ENCODE measurements at places on chromosomes 3 and 15. TPM values are rescaled to one million over a fixed set of nuclear protein-coding genes. Genes with fewer than 3 reads are reported as not detected.

Gene MUC20
- total RNA-seq = 1.2 TPM

Gene CD200R1L
- total RNA-seq = not detected

Gene OXSR1
- 52.4 TPM for total RNA-seq

- H3K27ac ChIP-seq = no peak overlapping the region
- H3K4me1 ChIP-seq = peaks cover 4% of the 10 kb centered on the region
- DNase-seq = peak; percentile 38
- H3K4me3 ChIP-seq = no peak overlapping the region
- H3K36me3 ChIP-seq = peaks cover 13% of the 10 kb centered on the region
Measured at GRCh38 chr3:52851348-52851747, 16.5 kb upstream of the MUSTN1 start.

- DNase-seq = no peak
- H3K27me3 ChIP-seq = no peaks in the 10 kb centered on the region
- H3K4me1 ChIP-seq = peaks cover 77% of the 10 kb centered on the region
- H3K27ac ChIP-seq = peak overlapping the region; percentile 62
Measured at GRCh38 chr3:46929324-46929723, 47.2 kb downstream of the CCDC12 start.

- no peak overlapping the region for H3K27ac ChIP-seq
- peaks cover 13% of the 10 kb centered on the region for H3K27me3 ChIP-seq
- H3K4me1 ChIP-seq = peaks cover 6% of the 10 kb centered on the region
- H3K36me3 ChIP-seq = no peaks in the 10 kb centered on the region
- DNase-seq = no peak
Measured at GRCh38 chr15:89030311-89030710, 57.9 kb upstream of the ABHD2 start.

- H3K27me3 ChIP-seq = no peaks in the 10 kb centered on the region
- no peaks in the 10 kb centered on the region for H3K4me1 ChIP-seq
- no peak overlapping the region for H3K4me3 ChIP-seq
- no peak for DNase-seq
- H3K27ac ChIP-seq = no peak overlapping the region
- H3K36me3 ChIP-seq = no peaks in the 10 kb centered on the region
Measured at GRCh38 chr3:57948781-57949242, 59.4 kb upstream of the FLNB start.

DNA sequence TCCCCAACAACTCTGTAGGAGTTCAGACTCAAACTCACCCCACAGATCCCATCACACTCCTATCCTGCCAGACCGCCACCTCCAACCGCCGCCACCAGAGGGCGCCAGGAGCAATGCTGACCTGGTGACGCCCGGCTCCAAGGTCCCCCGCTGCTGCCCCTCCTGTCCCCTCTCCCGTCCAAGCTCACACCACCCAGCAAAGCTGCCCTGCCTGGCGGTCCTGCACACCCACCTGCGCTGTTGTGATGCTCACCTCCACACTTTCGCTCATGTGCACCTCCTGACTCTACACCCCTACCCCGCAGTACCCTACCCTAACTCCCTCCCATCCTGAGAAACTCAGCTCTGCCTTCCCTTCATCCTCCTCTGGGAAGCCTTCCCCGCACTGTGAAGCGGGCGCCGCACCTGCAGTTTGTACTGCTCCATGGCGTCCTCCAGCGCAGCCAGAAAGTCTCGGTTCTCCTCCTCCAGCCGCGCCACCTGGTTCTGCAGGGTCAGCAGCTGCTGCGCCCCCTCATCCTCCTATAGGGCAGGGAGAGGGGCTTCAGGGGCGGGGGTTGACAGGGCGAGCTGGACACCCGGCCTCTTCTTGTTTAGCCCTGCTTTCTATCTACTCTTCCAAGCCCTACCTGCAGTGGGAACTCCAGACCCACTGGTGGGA lies 7.9 kb downstream of the KIF7 start:
- no peak overlapping the region for H3K4me3 ChIP-seq
- peak; percentile 71 for DNase-seq
- H3K27me3 ChIP-seq = no peaks in the 10 kb centered on the region
- H3K36me3 ChIP-seq = no peaks in the 10 kb centered on the region

Gene ITPR1
- total RNA-seq = 42.3 TPM

Gene SLC15A2
- total RNA-seq = 2.2 TPM

Gene CHL1
- total RNA-seq = not detected

Gene AP3B2
- not detected for total RNA-seq

GRCh38 chr3:195030791-195031321 lies 240.1 kb downstream of the XXYLT1 start:
- H3K27me3 ChIP-seq = no peaks in the 10 kb centered on the region
- no peaks in the 10 kb centered on the region for H3K4me1 ChIP-seq
- DNase-seq = no peak

DNA sequence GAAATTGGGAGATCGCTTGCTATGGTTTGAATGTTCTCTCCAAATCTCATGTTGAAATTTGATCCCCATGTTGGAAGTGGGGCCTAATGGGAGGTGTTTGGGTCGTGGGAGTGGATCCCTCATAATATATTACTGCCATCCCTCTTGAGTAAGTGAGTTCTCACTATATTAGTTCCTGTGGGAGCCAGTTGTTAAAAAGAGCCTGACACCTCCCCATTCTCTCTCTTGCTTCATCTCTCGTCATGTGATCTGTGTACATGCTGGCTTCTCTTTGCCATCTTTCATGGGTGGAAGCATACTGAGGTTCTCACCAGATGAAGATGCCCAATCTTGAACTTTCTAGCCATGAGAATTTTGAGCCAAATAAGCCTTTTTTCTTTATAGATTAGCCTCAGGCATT lies 43.0 kb upstream of the IL20RB start:
- H3K36me3 ChIP-seq = peaks cover 58% of the 10 kb centered on the region
- H3K4me1 ChIP-seq = peaks cover 46% of the 10 kb centered on the region
- H3K27me3 ChIP-seq = no peaks in the 10 kb centered on the region
- no peak overlapping the region for H3K4me3 ChIP-seq

- peaks cover 1% of the 10 kb centered on the region for H3K27me3 ChIP-seq
- no peaks in the 10 kb centered on the region for H3K4me1 ChIP-seq
- no peak overlapping the region for H3K27ac ChIP-seq
- H3K4me3 ChIP-seq = no peak overlapping the region
- H3K36me3 ChIP-seq = no peaks in the 10 kb centered on the region
- no peak for DNase-seq
Measured at GRCh38 chr15:87747087-87747486, 509.5 kb downstream of the NTRK3 start.

DNA sequence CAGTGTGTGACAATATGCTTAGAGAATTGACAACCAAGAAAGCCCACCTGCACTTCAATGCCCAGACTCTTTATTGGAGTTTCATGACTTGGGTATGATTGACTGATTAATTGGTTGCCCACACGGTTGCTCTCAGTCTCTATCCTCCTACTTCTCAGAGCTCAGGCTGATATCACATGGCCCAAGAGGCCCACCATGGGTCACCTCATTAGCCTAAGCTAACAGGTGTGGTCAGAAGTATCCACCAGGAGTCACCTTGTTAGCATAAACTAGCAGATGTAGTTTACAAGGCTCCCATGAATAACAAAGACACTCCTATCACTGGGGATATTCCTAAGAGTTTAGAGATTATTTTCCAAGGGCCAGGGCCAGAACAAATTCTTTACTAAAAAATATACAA lies 120.2 kb upstream of the MBNL1 start:
- H3K4me3 ChIP-seq = no peak overlapping the region
- DNase-seq = no peak
- peaks cover 6% of the 10 kb centered on the region for H3K27me3 ChIP-seq

DNA sequence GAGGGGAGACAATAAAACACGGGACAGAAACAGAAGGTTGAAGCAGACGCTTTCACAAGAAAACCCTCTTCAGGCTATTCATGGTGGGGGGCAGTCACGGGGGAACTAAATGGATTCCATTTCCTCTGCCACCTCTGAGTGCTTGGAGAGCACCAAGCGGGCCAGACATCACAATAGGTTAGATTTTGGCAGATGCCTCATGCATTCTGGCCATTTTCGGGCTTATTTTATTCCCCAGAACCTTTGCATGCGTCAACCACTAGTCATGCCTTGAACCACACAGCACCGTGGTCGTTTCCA lies 82.2 kb downstream of the RORA start:
- H3K36me3 ChIP-seq = no peaks in the 10 kb centered on the region
- no peak overlapping the region for H3K4me3 ChIP-seq
- peaks cover 3% of the 10 kb centered on the region for H3K4me1 ChIP-seq
- DNase-seq = no peak
- H3K27me3 ChIP-seq = peaks cover 54% of the 10 kb centered on the region
- no peak overlapping the region for H3K27ac ChIP-seq

DNA sequence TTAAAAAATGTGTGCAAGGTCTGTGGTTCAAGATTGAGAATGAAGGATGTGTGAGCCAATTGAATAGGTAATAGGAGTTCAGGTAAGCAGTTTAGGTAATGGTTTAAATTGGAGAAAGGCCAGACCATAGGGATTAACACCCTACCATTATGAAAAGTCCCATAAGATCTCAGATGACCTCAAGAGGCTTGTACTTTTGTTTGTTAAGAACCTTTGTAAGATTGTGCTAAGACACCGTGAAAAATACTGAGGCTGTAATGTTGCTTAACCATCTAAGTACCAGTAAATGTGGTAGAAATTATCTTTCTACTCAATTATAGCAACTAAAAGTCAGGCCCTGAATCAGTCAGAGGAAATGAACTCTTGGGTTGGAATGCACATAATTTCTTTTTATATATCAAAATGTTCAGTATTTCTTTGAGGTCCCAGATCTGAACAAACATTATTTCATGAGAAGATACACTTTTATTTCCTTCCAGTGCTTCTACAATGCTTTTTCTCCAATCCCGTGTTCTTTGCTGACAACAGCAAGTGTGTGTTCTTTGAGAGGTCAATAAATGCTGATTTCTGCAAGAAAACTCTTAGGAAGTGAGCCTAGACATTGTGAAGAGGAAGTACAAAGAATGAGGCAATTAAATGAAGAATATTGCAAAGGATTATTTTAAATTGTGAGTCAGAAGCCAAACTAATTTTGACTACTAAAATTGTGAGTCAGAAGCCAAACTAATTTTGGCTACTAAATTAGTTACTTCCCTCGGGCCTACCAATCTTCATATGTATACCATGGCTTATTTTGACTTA lies 66.4 kb downstream of the TCF12 start:
- H3K4me3 ChIP-seq = no peak overlapping the region
- no peaks in the 10 kb centered on the region for H3K27me3 ChIP-seq
- H3K36me3 ChIP-seq = no peaks in the 10 kb centered on the region
- no peak overlapping the region for H3K27ac ChIP-seq

- no peaks in the 10 kb centered on the region for H3K27me3 ChIP-seq
- H3K4me1 ChIP-seq = no peaks in the 10 kb centered on the region
- no peaks in the 10 kb centered on the region for H3K36me3 ChIP-seq
- no peak for DNase-seq
Measured at GRCh38 chr3:69784954-69785514, 45.8 kb downstream of the MITF start.

Measured in activated CD4-positive, alpha-beta T cell treated with anti-CD3 and anti-CD28 coated beads, Interleukin-2, amount 10 ng/mL, durations not matched to agents 7 days and 5 days (primary cell).